ENCODE measurements at places on chromosomes 12 and 14. TPM values are rescaled to one million over a fixed set of nuclear protein-coding genes. Genes with fewer than 3 reads are reported as not detected.

DNA sequence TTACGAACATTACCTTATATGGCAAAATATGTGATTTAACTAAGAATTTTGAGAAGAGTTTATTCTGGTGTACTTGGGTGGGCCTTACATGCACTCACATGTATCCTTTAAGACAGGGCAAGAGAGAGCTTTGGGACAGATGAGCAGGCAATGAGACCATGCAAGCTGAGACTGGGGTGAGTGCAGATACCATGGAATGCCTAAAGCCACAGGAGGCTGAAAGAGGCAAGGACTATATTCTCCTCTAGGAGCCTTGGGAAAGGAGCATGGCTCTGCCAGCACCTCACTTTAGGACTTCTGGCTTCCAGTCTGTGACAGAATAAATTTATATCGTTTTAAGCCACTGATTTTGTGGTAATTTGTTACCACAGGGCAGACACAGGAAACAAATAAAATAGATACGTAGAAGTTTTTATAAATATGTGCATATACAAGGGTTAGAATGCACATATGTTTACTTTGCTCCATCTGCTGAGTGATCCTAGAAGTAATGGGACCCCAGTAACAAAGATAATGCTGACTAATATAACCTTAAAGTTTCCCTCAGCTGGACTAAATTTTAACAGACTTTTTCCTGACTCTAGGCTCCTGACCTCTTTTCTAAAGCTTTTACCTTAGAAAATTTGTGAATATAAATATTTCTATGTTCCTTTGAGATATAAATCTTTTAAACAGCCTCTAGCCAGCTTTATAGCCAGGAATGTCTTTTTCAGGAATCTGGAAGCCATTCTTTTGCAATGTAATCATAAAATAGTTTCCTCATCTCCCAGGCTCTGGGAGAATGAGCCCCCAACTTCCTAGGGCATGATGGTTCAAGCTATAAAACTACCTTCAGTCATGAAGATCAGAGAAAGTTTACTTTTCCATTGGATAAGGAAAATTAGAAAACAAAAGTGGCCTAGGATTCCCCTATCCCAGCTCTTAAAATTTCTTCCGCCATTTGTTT lies 216.8 kb downstream of the PPFIA2 start:
- no peak for DNase-seq

DNA sequence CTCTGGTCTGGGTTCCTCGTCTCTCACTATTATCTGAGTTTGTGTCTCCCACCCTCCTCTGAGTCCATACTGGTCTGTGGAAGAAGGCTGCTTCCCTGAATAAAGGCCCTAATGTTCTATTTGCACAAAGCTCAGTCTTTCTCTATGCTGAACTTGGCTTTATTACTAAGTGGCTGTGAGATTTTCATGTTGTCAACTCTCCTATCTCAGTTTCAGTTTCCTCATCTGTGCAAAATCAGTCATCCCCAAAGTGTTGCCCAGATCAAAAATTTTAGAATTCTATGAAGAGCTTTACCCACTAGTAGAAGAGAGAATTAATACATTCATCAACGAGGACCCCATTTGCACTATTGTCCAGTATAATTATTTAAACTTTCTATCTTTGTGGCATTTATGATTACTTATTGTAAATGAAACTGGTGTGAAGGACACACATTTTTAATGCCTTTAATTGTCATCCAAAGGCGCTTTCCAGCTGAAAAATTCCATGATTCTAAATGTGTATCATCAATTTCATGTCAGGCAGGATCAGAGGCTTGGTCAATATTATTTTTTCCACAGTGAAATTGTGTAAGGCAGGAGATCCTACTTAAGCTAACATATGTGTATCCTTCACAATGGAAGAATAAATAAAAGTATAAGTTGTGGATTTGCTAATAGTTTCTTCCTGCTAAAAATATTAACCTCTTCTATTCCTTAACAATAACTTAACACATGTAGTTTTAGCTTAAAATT lies 79.1 kb upstream of the EEA1 start:
- no peak for DNase-seq

- DNase-seq = no peak
Observed at GRCh38 chr12:84994426-84994825, 41.7 kb downstream of the TSPAN19 start.

Gene PTPN6
- 249 TPM for total RNA-seq

DNA sequence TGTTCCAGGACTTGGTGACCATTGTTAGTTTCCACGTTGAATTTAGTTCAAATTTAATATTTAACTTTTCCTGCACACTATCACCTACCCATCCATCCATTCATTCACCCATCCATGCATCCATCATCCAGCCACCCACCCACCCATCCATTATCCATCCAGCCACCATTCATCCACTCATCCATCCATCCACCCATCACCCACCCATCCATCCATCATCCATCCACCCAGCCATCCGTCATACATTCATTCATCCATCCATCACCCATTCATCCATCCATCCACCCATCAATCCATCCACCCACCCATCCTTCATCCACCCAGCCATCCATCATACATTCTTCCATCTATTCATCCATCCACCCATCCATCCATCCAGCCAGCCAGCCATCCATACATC lies 21.8 kb downstream of the NOC4L start:
- DNase-seq = no peak

DNA sequence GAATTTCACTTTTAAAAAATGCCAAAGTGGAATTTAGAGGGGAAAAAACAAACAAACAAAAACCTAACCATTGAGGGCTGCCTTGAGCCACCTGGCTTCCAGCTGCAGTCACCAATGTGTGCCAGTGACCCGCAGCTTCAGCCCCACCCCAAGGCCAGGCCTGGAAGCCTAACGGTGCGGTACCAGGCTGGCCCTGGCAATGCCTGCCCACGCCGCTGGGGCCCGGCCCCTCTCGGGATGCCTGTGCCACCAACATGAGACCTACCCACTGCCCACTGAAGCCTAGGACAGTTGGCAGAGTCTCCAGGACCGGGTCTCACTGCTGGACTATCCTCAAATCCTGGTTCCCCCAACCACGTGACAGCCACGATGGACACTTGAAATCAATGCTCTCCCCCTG lies 96.6 kb downstream of the NCOR2 start:
- DNase-seq = no peak

GRCh38 chr12:38586789-38587188 lies 270.2 kb downstream of the ALG10B start:
- no peak for DNase-seq

- no peak for DNase-seq
Observed at GRCh38 chr14:93879362-93879983, 47.7 kb upstream of the FAM181A start.

- DNase-seq = peak; percentile 38
Observed at GRCh38 chr12:5022465-5023061, 21.1 kb upstream of the KCNA5 start.

DNA sequence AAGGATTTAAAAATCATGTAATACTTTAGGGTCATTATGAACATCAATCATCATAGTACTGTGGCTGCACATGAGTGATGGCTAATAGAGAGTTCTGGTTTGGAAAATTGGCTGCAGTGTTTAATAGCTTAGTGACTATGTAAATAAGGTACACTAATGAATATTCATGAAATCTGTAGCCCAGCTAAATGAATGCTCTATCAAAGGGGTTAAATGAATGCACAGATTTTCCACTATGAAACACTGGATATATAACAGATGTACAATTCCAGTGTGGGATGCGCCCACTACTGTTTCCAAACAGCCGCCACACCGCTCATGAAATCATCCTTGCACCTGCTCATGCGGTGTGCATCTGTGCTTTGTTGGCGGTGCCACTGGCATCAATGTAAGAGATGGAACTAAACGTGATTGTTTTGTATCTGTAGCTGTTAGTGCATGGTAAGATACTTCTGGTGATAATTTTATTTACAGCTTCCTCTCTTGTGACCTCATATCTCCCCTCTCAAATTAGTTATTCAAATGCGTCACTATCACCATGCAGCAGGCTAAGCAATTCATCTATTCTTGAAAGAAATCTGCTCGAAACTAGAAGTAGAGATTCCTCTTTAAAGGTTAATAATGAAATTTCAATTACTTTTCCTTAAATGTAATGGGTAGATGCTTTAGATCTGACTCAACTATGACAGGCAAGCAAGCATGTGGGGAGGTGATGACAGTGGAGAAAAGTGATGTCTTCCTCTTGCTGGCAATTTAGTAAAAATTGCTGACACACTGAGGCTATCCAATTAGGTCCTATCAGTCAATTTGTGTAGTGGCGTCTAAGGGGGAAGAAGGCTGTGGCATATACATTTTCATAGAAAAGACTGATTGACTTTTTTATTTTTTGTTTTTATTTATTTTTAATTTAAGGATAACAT lies 433.6 kb downstream of the AEBP2 start:
- no peak for DNase-seq

- peak; percentile 51 for DNase-seq
Observed at GRCh38 chr14:91009501-91010152, 50.8 kb downstream of the RPS6KA5 start.

- no peak for DNase-seq
Observed at GRCh38 chr14:52824462-52824861, 33.1 kb upstream of the GNPNAT1 start.

DNA sequence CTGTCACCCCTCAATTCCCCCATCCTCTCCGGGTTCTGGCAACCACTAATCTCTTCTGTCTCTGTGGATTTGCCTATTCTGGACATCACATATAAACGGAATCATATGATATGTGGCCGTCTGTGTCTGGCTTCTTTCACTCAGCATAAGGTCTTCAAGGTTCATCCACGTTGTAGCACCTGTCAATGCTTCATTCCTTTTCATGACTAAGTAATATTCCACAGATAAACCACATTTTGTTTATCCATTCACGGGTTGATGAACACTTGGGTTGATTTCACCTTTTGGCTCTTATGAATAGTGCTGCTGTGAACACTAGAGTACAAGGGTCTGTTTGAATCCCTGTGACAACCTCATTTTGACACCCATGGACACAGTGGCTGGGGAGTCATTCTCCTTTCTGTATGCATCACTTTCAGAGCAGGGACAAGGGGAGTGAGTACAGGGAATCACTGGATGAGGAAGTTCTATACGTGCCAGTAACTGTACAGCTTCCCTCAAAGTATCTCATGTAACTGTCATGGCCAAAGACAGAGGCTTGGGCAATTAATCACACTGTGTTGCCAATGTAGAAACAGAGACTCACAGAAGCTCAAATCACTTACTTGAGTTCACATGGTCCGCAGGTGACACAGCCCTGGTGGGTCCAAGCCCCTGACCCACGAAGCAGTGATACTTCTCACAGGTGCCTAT lies 10.9 kb upstream of the TESC start:
- DNase-seq = no peak

Gene CRIP1
- total RNA-seq = 94.4 TPM

Gene BIN2
- 192 TPM for total RNA-seq

- DNase-seq = no peak
Observed at GRCh38 chr12:110935588-110935987, 15.2 kb upstream of the MYL2 start.

GRCh38 chr12:81300454-81300853 lies 222.6 kb downstream of the ACSS3 start:
- no peak for DNase-seq

DNA sequence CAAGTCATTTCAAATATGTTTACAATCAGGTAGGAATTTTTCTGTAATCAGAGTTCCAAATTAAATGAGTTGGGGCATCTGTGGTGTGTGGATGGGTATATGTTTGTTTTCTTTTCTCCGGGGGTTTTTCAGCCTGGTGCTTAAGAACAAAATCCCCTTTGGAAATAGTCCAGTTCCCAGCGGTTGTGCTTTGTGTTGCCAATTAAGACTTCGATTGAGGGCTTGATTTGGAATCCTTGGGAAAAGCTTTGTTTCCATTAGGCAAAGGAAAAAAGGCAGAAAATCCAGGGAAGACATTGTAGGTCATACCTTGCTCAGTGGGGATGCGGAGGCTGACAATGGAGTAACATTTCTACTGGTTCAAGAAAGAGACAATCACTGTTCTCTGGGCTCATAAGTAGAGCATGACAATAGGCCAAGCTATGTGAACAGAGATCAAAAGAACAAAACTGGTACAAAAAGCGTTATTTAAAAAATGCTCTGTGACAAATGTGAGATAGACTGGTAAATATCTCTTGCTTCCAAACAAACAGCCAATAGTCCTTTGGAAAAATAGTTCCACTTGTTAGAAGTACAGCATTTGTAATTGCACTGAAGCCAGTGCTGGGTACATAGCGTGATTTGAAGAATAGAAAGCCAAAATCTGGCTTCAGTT lies 79.7 kb downstream of the EML1 start:
- no peak for DNase-seq

Measured in naive thymus-derived CD4-positive, alpha-beta T cell (primary cell).